Hepatic stellate cell (primary cell): ENCODE measurements at places on chromosomes 13 and 19.

GRCh38 chr19:41795031-41795461, 1.3 kb upstream of the CEACAM3 start:
- no peak for DNase-seq

DNA sequence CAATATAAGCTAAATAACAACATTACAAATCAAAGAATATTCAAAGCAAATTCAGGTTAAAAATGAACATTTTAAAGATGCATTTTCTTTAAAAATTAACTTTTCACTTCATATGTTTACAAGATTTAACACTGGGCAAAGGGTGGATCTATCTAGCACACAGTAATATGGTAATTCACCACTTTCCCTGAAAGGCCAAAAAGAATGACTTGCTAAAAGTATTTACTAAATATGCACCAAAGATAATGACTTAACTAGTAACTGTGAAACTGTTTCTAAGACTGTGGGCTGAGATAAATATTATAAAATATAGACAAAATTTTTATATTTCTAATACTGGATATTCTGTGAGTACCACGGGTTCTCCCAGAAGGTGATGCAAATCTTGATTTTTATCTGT, 4.5 kb upstream of the EEF1AKMT1 start:
- DNase-seq: no peak

GRCh38 chr13:40379196-40379595, 287.2 kb downstream of the FOXO1 start:
- DNase-seq: no peak

DNA sequence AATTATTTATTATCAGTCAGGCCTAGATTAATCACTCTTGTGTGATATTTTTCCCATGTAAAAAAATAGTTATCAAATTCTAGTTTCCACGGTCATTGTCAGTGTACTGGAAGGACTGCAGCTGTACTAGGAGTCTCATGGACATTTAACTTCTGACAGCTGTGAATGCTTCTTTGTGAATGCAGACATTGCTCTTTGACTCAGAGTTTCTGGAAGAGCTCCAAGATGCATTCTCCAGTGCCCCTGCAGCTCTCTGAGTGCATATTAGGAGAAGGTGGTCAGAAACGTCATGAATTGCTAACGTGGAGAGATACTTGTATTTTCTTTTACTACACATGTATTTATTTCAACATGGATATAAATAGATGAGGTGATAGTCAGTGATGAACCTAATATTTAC, 9.7 kb upstream of the SLITRK5 start:
- DNase-seq: no peak

GRCh38 chr13:106522898-106523525, 12.4 kb downstream of the EFNB2 start:
- no peak for DNase-seq

DNA sequence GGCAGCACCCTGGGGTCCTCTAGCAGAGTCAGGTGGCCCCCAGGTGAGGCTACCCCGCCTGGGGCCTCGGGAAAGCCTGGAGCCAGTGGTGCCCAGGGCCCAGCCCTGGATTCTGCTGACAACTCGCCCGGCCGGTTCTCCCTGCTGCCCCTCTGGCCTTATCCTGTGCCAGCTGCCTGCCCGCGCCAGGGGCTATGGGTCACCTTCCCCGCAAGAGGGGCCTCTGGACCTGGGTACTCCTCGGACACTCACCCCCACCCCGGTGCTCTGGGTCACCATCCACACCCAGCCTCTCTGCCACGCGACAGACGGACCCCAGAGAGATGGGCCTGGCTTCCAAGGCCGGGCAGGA, 24.0 kb downstream of the ZBTB7A start:
- DNase-seq: no peak

GRCh38 chr19:8601796-8602195, 8.7 kb downstream of the ADAMTS10 start:
- no peak for DNase-seq
